Left forelimb (tissue), 1 donor: ENCODE measurements at places on chromosomes 1 and 21.

- DNase-seq: no peak
Measured at GRCh38 chr1:19006000-19006399, 49.5 kb upstream of the IFFO2 start.

GRCh38 chr1:203175827-203176241 lies 208 bp upstream of the MYBPH start:
- no peak for DNase-seq

DNA sequence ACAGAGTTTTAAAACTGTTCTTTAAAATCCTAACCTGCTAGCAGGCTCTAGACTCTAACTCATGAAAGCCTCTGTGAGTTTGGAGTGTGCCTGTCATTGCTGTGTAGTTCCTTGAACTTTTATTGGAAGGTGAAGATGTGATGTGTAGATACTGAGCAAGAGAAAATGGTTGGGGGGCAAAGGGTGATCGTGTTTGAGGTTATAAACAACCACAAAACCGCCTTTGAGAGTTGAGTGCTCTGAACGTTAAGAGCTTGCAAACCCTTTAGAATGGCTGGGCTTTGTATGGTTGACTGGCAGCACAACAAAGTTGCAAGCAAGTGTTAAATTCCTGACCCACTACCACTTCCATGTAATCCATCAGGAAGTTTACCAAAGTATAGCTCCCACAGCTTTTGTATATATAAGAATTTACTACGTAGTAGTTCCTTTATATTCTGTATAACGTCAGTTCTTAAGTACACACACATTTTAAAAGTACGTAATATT lies 19.6 kb downstream of the BACE2 start:
- no peak for DNase-seq

GRCh38 chr1:46523496-46524353 lies 27.7 kb downstream of the KNCN start:
- no peak for DNase-seq

DNA sequence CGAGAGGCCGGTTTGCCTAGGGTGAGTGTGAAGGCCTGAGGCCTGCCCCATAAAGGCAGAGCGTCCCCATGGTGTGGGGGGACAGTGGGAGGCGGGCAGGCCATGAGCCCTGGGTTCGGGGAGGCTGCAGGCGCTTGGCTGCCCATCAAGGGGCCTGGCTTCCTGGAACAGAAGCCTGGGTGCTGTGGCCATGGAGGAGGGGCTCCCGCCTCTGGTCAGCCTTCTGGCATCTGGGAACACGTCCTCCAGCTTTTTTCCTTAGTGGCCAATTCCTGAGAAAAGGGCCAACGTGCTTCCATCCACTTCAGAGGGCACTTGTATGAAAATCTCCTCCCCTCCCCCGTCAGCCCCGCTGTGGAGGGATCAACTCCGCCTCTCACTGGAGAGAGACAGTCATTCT lies 58.7 kb downstream of the PRDM16 start:
- DNase-seq: no peak

GRCh38 chr1:93701629-93702028 lies 20.0 kb upstream of the BCAR3 start:
- DNase-seq: peak; percentile 34

DNA sequence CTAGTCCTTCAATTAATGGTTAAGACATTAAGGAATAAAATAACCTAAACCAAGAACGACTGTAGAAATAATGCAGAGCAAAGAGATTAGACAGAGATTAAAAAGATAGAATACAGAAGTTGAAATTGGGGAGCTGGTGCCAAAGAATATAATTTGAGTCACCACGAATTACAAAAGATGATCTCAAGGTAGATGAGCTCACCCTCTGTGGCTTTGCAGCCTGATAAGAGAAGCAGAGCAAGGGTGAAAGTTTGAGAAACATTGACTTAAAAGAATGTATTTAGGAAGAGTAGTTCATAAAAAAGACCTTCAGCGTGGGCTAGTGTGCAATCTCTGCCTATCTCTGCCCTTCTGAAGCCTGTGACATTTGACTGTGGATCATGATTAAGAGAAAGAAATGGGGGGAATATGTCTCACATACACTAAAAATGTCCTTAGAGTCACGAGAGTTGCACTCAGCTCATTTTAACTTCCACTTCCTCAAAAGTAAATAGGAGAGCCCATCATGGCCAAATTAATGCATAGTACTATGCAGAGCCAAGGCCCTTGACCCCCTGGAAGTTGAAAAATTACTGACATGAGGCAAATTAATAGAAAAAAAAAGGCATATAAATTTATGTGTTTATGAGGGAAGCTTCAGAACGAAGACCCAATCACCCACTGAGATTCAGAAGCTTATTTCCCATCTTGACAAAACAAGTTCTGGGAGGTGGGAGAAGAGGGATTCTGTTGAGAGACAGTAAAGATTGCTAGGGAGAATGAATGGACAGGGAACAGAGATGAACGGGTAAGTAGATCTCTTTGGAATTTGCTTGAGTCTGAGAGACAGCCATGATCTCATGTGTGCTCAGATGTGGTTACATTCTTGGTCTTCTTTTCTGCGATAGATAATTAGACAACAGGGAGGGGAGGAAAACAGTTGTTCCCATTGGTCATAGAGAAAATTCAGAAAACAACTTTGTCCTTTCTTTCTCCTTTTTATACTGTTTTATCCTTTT lies 395.4 kb upstream of the LRRC7 start:
- no peak for DNase-seq

DNA sequence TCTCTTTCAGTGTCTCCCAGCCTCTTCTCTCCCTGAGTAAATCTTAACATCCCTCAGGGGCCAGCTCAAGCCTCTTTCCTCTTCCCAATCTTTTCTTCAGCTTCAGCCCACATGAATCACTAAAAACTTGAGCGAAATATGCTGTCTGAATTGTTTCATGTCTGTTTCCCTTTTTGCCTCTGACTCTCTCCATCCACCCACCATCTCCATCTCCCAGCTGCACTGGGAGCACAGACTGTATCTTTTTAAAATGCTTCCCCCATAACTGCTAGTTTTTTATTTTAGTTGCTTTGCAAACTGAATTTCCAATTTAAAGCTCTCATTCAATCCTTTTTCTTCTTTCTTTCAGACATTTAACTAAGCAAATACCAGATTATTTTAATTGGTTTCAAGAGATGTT lies 3.0 kb upstream of the AHCTF1 start:
- DNase-seq: no peak

GRCh38 chr1:47837866-47838561 lies 159.2 kb downstream of the TRABD2B start:
- DNase-seq: no peak

GRCh38 chr1:151540982-151541377 lies 871 bp downstream of the TUFT1 start:
- no peak for DNase-seq

- no peak for DNase-seq
Measured at GRCh38 chr1:36365381-36365780, 20.3 kb downstream of the STK40 start.

- DNase-seq: no peak
Measured at GRCh38 chr1:115757856-115758255, 10.7 kb downstream of the CASQ2 start.

DNA sequence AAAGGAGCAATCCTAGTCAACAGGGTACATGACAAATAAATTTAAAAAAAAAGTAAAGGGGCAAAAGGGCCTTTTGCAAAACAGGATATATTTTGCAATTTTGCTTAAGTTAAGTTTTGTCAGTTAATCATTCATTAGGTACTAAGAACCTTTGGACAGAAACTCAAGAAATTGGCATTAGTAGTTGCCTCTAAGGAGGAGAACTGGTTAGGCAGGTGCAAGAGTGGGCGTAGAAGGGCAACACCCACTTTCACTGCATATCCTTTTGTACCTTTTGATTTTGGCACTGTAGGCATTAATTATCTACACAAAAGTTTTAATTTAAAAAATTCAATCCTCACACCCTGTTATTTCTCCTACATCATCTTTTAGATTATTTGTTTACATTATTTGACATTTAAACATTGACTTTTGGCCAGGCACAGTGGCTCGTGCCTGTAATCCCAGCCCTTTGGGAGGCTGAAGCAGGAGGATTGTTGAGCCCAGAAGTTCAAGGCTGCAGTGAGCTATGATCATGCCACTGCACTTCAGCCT lies 4.3 kb downstream of the DDAH1 start:
- DNase-seq: no peak

DNA sequence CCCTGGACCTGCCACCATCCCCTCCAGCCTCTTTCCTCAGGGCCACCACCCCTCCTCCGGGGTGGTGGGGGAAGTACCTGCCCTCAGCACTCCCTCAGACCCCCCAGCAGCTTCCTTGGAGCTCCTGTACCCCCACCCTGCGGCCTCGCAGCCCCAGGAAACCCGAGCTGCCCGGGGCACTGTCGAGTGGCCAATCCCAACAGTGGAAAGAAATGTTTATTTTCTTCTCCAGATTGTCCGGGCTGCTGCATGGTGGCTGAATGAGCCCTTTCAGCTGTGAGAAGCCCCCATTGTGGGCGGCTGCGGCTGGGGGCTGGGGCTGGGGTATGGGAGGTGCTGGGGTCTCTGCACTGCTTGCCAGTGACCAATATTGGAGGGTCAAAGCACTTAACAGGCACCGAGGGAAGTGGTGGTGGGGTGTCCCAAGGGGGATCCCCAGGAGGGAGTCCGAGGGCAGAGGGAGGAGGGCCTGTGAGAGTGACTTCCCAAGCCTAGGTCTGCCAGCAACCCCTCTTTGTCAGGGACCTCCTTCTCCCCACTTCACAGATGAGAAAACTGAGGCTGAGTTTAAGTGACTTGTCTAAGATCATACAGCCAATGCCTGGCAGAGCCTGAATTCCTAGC lies 25.2 kb downstream of the RUNX3 start:
- DNase-seq: peak; percentile 48

DNA sequence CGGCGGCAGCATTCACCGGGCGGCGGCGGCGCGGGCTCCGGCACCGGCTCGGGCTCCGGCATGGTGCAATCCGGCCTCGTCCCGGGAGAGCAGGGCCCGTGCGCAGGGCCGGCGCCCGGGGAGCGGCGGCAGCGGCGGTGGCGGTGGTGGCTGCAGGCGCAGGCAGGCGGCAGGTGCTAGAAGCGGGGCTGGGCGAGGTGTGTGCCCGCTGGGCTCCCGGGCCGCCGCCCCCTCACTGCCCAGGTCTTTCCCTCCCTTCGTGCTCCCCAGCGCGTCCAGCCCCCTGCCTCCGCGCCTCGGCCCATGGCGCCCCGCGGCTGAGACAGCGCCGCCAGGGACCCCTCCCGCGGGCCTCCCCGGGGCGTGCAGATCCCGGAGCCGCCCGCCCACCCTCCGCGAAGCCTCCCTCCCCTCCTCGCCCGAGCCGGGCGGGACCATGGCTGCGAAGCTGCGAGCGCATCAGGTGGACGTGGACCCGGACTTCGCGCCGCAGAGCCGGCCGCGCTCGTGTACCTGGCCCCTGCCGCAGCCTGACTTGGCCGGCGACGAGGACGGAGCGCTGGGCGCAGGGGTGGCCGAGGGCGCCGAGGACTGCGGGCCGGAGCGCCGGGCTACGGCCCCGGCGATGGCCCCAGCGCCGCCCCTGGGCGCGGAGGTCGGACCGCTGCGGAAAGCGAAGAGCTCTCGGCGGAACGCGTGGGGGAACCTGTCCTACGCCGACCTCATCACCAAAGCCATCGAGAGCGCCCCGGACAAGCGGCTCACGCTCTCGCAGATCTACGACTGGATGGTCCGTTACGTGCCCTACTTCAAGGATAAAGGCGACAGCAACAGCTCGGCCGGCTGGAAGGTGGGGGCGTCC lies 492 bp downstream of the FOXO6 start:
- DNase-seq: peak; percentile 72

GRCh38 chr1:50637460-50637859 lies 214.2 kb upstream of the DMRTA2 start:
- DNase-seq: no peak

DNA sequence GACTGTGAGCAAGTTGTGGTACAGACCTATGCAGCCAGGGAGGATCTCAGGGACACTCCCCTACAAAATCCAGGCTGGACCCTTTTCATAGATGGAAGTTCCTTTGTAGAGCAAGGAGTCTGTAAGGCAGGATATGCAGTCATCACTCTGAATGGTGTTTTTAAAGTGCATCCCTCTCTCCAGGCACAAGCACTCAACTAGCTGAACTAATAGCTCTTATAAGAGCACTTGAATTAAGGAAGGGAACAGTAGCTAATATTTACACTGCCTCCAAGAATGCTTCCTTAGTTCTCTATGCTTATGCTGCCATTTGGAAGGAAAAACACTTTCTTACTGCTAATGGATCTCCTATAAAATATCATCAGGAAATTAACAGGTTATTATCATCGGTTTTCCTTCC lies 27.0 kb upstream of the SMYD3 start:
- no peak for DNase-seq

DNA sequence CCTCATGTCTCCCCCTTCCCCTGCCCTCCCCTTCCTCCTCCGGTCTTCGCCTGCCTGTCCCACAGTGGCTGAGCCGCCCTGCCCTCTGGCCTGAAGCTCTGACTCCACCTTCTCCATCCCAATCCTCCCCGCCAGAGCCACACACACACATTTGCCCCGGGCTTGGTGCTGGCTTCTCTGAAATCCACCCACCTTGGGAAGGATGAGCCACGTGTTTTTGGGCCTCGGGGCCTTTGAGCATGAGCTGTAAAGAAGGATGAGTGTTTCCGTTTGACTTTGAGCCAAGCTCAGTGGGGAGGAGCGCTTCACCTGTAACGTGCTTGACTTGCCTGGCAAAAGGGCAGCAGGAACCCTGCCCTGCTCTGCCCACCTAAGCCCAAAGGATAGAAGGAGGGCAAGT lies 295.1 kb downstream of the SIPA1L2 start:
- no peak for DNase-seq

GRCh38 chr21:33421713-33422393 lies 18.6 kb downstream of the IFNGR2 start:
- DNase-seq: no peak
